ENCODE measurements at places on chromosomes 11 and 22. TPM values are rescaled to one million over a fixed set of nuclear protein-coding genes. Genes with fewer than 3 reads are reported as not detected.

ANO3 gene
- 0.29 TPM for total RNA-seq

- no peak for DNase-seq
Measured at GRCh38 chr11:69463181-69463994, 18.1 kb upstream of the LINC01488 start.

- DNase-seq = peak; percentile 75
Measured at GRCh38 chr11:126115816-126116331, 53.2 kb upstream of the CDON start.

DNA sequence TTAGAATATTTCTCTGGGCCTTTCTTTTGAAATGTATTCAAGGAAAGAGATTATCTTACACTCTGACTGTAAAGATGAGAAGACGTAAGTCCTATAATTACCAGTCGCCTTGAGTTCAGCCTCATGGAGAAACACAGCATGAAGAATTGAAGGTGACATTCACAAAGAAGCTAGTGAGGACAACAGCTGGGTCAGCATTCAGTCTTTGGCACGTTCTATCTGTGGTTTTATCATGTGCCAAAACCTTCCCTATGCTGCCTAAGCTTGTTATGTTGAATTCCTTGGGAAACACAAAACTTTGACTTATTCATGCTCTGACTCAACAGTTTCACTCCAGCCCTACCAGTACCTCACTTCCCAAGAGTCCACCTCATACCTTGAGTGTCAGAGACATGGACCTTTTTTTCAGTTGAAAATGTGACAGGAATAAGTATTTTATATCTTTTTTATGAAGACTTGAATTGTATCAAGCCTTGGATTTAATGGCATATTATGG is 198.8 kb upstream of the KIRREL3 start:
- DNase-seq = no peak

DNA sequence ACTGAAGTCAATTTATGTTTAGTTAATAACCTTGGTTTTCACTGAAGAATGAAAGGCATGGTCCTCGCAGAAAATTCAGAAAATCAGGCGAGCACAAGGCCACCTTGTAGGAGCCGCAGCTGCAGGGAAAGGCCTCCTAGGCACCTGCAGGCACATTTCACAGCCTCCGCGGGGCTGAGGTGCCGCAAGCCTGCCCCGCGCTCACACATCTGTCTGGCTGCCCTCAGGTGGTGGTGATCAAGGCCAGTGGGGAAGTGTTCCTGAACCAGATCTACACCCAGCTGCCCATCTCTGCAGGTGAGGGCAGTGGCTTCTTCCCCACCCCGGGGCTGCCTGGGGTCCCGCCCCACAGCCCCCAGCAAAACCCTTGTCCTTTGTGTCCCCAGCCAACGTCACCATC is 10.5 kb downstream of the MUC5AC start:
- no peak for DNase-seq

DNA sequence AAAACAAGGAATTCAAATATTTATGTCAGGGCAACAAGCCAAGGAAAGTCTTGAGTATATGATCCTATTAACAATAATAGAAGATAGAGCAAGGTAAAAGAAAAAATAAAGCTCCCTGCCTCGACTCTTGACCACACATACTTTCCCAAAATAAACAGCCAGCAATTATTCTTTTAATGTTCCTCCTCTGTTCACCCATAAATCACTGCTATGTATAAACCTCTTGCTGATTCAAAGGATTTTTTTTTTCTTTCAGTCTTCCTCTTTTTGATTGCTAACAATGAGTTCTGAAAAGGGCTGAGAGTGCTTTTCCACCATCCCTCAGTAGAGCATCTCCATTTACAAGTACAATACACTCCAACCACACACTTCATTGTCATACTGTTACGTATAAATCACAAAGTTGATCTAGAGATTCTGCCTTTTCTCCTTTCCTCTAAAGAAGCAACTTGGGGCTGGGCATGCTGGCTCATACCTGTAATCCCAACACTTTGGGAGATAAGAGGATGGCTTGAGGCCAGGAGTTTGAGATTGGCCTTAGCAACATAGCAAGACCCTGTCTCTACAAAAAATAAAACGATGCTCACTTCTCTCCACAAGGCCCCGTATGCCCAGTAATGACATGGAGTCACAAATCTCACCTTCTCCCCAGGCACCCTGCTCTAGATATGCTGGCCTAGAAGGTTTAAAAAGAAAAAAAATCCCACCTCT is 24.0 kb downstream of the RAB30 start:
- DNase-seq = no peak

DNA sequence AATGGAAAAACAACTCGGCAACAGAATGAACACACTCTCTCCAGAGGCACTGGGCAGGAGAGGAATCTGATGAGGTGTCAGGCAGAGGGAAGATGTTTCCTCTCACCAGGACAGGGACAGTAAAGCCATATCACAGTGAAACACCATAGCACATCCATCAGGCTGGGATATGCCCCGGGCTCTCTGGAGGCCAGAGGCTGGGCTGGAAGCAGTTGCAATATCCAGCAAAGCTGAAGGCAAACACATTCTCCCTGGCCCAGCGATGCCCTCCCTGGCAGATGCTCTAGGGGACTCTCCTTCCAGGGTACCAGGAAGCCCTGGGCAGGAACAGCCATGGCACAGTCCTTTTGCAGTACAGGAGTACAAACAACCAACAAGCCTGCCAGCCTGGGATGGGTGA is 11.1 kb downstream of the RSPH14 start:
- DNase-seq = no peak

Data from breast epithelium (tissue), 4 donors.